ENCODE measurements at places on chromosomes 1 and 21.

- no peak for DNase-seq
Measured at GRCh38 chr1:245768596-245768995, 613.8 kb downstream of the KIF26B start.

DNA sequence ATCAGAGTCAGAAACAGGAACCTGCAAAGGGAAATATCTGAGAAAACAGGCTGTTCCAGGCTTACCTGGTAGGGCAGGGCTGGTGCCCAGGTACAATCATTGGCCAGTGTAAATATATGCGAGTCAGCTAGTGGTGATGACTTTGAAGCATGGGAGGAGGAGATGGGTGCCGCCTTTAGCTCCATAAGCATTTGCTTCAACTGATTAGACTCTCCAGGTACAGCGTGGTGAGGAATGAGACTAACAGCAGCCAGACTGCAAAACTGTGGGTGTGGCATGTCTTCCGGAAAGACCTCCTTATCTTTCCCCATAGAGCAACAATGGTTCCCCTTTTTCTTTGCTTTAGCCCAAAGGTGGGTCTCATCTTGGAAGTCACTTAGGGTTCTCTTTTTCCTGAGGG is 137.2 kb downstream of the LRIG2 start:
- no peak for DNase-seq

- DNase-seq: no peak
Measured at GRCh38 chr1:246066573-246066972, 440.5 kb downstream of the SMYD3 start.

DNA sequence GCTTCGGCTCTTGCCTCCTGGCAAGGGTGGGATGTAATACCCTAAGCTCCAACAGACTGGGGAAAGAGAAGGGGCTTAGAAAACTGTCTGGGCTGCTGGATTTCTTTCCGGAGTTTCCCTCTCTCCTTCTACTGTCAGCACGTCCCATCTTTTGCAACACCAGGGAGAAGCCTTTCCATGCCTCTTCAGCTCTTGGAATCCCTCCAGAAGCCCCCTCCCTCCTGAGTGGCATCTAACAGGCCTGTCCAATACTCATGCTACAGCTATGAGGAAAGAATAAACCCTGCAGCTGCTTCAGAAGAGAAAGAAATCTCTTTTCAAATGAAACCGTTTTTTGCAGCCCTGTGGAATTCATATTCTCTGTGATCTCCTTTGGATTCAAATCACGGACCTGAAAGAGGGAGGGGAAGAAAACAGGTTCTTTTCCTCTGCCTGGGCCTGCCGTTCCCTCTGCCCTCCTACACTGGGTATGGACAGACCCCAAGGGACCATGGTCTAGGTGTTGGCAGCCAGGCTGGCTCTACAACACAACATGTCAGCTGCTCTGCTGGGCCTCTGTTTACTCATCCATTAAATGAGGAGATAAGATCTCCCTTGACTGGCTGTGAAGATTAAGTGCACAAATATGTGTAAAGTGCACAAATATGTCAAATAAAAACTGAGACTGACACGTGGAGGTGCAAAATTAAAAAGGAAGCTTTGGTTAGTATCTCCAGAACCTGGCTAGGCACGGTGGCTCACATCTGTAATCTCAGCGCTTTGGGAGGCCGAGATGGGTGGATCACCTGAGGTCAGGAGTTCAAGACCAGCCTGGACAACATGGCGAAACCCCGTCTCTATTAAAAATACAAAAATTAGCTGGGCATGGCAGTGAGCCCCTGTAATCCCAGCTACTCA is 6.0 kb upstream of the CAPN2 start:
- no peak for DNase-seq

- peak; percentile 68 for DNase-seq
Measured at GRCh38 chr21:37365517-37366481, 774 bp upstream of the DYRK1A start.

DNA sequence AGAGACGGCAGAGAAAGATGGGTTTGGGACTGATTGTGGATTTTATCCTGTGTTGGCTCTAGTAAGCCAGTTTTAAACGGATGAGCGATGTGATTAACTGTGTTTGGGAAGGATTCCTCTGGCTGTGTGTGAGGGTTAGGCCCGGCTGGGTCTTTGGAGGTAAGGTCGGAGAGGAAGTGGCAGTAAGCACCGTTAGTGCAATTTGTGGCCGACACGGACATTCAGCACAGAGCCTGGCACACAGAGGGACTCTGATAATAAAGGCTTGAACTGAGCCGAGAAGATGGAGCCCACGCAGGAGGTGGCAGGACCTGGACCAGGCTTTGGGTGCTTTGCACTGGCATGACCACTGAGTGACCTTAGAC is 1.3 kb downstream of the MTFR1L start:
- peak; percentile 58 for DNase-seq

DNA sequence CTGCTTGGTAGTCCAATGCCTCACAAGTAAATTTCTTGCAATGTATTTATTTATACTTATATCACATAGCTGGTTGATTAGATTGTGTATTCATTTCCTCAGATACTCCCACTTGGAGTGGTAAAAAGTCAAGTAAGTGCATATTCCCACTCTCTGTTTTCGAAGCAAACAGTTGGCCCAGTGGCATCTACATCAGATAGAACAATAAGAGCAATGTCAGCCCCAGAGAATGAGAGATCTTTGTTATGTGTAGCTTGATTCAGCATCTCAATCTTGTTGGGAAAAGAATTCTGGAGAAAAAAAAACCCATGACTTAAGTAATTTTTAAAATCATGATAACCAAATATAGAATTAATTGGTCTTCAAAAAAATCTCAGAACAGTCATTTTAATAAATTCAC is 25.5 kb downstream of the RGL1 start:
- DNase-seq: no peak
